ENCODE measurements at places on chromosomes 7 and 10.
A peak's percentile ranks its signal among the peaks of the same experiment; 100 is the strongest.

- no peak for DNase-seq
These were observed 22.4 kb downstream of the RHOBTB1 start for GRCh38 chr10:60921633-60922032.

DNA sequence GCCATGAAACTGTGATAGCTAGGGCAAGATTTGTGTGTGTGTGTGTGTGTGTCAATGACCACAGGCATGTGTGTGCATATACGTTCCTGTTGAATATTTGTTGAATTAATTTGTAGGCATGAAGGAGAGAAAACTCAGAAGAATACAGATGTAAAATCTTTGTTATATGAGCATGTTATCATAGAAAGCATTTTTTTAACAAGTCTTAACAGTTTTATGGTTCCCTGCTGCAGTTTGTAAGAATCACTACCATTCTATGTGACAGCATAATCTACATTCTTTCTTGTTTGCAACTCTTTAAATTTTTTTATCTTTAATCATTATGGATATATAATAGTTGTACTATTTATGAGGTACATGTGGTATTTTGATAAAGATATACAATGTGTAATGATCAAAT, 130.3 kb downstream of the CD36 start:
- no peak for DNase-seq

DNA sequence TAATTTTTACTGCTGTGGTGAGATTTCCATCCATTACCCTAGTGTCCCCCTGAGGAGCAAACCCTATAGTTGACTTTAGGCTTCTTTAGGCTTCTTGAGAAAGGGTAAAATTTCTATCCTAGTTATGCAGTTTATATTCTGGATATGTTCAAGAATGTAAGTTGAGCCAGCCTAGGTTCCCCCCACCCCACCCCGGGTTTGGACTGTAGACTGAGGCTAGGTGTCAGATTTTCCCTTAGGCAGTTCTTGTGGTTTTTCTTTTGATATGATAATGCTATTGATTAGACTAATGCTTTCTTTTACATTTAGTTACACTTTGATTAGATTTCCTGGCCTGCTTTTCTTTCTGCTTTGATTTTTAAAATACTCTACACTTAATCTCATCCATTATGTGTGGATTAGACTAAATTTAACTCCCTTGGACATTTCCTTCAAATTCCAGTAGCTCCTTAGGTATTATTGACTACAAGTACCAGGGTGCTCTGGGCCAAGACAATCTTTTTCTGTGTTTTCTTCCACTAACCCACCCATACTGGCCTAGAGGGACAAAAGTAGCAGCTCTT, 37.7 kb downstream of the NRF1 start:
- no peak for DNase-seq

DNA sequence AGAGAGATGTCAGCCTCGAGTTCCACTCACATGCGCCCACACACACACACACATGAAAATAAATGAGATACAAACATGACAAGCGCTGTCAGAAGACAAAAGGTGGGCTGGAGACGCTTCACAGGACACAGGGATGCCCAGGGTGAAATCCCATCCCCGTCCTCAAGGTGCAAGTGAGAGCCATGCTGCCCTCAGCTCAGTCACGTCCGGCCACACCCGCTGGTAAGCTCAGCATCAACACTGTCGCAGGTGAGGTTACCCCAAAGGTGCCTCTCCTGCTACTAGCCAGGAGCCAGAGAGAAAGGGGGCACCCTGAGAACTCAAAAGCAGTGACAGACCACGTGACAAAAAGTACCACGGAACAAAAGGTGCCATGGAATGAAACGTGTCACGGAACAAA, 22.2 kb downstream of the PITRM1 start:
- DNase-seq: no peak

DNA sequence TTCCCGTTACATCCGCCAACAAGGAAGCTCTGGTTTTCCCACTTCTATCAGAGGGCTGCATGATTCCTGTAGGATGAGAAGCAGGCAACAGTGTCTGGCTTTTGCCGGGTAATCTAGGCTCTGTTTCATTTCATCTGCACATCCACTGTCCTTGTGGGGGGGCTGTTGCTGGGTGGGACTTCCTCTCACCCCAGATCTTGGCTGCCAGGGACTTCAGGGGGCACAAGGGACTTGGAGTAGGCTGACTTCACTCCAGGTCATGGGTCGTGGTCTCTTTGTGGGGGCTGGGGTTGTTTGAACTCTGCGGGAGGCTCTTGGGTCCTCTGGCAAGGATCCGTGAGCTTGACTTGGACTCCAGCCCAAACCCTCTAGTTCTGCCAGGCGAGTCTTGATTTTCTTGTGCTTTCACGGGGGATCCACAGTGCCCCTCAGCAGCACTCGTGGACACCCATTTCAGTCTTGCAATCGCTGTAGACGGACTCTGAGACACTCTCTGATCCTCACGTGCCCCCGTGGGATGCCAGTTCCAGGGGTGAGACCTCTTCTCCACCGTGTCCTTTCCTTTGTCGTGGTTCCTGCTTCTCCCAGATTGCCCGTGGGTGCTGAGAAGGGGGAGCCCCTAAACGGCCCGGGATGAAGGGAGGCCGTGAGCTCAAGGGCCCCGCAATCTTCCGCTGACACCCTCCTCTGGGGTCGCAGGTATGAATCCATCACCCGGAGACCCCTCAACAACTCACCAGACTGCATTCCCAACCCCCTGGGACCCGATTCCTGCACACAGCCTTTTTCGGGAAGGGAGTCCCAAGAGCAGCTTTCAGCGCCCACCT, 21.4 kb upstream of the ZNF273 start:
- no peak for DNase-seq

DNA sequence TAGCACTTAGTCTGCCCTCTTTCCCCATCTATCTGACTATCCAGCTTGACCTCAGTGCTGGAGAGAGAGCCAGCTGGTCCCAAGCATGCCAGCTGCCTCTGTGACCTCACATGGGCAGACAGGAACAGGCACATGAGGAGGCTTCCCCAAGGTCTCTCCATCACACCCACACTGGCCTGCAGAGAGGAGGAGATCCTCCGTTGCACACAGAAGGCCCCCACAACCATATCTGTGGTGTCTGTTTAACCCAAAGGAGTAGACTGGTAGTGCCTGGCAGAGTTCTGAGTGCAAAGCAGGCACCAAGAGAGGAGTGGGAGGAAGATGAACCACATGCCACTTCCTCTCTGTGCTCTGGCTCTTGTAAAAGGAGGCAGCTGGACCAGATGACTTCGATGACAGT, 4.8 kb upstream of the ANK3 start:
- no peak for DNase-seq

GRCh38 chr7:100087055-100087750, 1.6 kb upstream of the COPS6 start:
- DNase-seq: no peak

GRCh38 chr10:37489658-37490003, 364.2 kb downstream of the ANKRD30A start:
- no peak for DNase-seq

- DNase-seq: no peak
These were observed 21.5 kb downstream of the DNAJC9 start for GRCh38 chr10:73225518-73225917.

DNA sequence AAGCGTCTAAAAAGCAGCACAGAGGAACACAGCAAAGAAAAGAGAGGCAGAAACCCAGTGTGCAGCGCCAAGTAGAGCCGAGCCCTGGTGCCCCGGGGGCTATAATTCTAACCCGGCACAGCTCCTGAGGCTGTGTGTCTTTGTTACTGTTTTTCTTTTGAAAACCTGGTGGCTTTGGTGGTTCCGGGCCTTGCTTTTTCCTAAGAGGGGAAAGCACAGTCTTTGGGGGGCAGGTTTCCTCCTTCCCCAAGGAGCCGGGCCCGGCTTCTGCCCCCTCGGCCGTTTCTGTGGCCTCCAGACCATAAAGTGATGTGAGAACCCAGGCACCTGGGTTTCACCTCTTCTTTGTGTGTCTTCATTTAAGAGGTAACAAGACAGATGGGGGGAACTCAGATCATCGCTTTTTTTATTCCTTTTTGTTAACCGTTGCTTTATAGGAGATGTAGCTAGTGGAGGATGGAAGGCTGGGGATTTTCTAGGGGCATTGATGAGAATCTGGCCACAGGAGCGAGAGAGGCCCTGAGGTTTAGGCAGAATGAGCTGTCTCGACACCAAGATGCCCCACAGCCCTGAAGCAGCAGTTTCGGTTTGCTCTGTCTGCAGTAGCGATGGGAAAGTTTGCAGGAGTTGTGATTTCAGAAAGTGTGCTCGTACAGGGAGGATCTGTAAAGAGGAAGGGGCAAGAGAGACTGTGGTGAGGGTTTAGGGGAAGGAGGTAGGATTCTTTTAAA, 367.8 kb upstream of the GALNT17 start:
- DNase-seq: no peak

DNA sequence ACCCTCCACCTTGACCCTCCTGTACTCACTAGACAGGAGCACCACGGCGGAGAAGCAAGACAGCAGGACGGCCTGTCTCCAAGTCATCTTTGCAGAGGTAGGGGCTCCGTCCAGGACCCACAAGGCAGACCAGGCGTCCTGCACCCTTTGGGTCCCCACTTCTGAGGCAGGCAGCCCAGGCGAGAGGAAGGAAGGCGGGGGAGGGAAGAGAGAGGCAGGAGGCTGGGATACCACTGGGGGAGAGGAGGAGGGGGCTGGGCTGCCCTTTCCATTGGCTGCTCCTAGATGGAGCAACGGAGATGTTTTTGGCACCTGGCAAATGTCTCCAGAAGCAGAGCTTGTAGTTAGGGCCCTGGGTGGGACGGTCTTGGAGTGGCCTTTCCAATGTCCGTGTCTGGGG, at the start of gene UCMA:
Gene UCMA (minus strand): TSS at position 203 of the 400 bp plus-strand sequence. CDS start 116 bp downstream, at position 87.
- DNase-seq: no peak

DNA sequence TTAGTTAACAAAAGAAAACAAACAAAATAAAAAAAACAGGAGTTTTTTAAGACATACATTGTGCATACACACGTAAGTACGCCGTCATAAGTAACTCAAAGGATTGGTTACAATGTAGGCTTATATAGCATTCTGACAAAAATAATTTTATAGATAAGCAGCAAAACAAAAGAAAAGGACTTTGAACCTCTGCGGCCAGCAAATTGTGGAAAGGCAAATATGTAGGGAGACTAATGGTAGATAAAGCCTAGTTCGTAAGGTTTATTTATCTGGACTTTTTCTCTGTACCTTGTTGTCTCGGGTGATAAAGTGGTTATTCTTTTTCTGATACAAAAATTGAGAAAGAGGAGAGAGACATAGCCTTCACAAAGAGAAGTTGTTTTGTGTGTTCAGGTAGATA, 891.9 kb downstream of the CNTNAP2 start:
- no peak for DNase-seq

DNA sequence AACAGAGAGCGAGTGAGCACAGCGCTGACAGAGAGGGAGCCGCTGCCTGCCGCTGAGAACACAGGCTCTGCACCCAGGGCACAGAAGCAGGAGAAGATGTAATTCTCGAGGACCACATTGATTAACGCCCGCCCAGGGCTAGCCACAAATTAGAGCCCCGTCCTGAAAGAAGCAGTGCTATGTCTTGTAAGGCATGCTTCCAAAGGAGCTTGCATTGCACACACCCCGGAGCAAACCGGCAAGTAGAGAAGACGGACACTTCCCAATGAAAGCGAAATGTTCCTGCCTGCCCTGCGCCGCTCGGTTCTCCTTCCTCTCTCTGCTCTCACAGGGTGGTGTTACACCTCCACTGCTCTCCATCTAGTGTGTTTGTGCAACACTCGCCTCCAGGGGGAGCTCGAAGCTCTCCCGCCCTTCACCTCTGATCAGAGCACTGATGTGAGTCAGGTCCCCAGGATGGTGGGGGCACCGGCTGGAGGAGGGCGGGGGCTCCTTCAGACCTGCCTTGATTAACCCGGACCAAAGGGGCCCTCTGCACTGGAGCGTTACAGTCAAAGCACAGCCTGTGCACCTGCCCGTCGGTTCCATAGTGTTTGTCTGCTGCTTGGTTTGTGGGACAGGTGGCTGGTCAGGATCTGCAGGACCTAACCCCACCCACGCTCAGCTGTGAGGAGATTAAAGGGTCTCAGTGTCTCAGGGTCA, 316.5 kb downstream of the ADARB2 start:
- DNase-seq: peak; percentile 82

GRCh38 chr7:146331369-146331768, 214.8 kb downstream of the CNTNAP2 start:
- DNase-seq: no peak

GRCh38 chr10:57661206-57661605, 606.5 kb downstream of the IPMK start:
- no peak for DNase-seq

DNA sequence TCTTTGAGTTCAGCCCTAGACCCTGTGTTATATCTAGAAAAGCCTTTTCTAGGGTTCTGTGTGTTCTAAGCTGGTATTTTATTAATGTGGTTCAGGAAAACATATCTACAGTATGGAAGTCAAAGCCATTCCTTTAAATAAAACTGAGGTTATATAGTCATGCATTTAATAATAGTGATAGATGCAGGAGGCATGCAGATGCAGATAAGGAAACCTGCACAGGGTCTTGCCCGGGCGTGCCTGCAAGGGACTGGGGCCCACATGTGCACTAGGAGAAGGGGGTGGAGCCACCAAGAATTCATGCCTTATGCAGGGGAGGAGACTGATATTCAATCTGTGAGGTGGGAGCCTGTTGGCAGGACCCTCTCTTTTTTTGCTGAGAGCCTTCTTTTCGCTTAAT, 171.5 kb downstream of the PRPF18 start:
- no peak for DNase-seq

GRCh38 chr10:66307826-66308225, 618.0 kb upstream of the LRRTM3 start:
- DNase-seq: no peak

- no peak for DNase-seq
These were observed 255.5 kb upstream of the CXCL12 start for GRCh38 chr10:44640429-44640828.

GRCh38 chr10:66349076-66349475, 576.8 kb upstream of the LRRTM3 start:
- DNase-seq: no peak

- DNase-seq: no peak
These were observed 612.4 kb downstream of the TNS3 start for GRCh38 chr7:46969303-46970130.

Data from SHP77 (cell line).